ENCODE measurements at places on chromosomes 13 and 19.

DNA sequence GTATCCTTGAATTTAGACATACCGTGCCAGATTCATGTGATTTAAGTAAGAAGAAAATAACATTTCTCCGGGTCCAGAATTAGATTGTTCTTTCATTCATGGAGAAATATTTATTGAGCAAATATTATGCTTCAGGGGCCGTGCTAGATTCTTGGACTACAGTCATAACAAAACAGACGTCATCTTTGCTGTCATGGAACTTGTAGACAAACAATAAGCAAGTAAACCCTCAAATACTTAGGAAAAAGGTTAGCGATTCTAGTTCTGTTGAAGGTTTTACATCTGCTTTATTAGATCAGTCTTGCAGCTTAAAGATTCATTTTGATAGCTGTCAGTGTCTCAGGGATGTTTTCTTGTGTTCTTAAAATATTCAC lies 16.9 kb downstream of the ZNF507 start:
- DNase-seq, result no peak

GRCh38 chr19:42226886-42227285 lies 6.8 kb downstream of the ZNF526 start:
- DNase-seq, result no peak

DNA sequence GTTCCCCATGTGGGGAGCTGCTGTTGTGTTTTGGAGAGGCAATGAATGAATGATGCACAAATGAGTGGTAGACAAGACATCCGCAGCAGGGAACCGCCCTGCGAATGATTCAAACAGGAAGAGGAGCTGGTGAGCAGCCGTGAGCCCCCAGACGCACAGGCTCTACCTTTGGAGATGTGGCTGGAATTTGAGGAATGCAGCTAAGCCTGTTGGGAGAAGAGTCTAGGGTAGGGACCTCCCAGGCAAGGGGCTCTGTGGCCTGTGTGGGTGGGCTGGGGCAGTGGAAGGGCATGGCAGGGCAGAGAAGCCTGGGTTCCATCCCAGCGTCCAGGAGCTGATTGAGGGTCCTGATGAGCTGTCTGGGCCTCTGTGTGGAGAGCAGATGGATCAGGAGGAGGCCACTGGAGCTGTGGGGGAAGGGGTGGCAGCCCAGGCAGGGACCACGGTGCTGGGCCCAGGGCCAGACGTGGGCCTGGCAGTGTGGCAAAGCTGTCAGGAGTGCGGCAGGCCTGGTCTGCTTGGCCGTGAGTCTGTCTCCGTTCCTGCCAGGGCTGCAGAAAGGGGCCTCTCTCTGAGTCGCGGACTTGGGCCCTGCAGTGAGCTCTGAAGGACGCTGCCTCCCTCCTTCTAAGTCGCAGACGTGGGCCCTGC lies 41.8 kb upstream of the DCUN1D2 start:
- peak; percentile 83 for DNase-seq

DNA sequence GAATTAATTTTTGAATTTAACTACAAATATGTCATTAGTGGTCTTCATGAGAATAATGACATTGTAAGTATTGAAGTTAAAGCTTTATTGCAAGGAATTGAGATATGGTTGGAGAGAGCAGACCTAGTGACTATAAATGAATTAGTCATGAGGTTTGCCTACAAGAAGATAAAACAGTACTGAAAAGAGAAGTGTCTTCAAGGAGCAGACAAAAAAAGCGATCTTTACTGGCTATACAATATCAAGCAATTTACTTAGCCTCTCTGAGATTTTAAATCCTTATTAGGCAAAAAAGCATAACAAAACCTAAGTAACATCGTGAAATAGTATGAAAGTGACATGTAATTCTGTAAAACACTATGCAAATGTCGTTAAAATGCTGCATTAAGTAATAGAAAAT lies 435.1 kb upstream of the PCDH20 start:
- no peak for DNase-seq

GRCh38 chr19:46955813-46956371 lies 63.7 kb upstream of the NPAS1 start:
- no peak for DNase-seq

Measured in H54 (cell line).